Activated effector memory CD4-positive, alpha-beta T cell treated with Interleukin-2 at 50 U/mL for 16 hours (primary cell): ENCODE measurements at places on chromosomes 11 and 22.

DNA sequence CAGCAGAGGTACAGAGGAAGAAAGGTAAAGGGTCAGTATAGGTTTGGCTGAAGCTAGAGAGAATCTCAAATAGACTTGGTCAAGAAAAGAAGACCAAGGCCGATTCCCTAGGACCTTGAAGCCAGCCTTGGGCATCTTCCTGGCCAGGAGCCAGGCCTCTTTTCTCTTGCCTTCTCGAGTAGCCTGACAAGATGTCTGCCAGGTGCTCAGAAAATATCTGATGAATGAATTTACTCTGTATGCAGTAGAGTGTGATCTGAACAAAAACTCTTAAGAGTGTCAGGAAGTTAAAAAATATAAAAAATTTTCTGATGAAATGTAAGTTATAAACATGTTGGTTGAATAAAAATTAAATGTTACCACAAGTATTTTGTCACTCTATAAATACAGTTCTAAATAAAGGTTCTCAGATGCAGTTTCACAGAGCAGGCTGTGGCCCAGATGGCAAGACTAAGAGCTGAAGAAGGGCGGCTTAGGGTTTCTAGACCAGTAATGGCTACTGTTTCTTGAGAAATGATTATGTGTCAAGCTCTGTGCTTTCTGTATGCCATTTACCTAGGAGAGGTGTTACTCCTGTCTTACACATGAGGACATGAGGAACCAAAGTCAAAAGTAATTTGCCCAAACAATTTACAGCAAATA, 98.1 kb downstream of the ATXN10 start:
- no peak for DNase-seq

DNA sequence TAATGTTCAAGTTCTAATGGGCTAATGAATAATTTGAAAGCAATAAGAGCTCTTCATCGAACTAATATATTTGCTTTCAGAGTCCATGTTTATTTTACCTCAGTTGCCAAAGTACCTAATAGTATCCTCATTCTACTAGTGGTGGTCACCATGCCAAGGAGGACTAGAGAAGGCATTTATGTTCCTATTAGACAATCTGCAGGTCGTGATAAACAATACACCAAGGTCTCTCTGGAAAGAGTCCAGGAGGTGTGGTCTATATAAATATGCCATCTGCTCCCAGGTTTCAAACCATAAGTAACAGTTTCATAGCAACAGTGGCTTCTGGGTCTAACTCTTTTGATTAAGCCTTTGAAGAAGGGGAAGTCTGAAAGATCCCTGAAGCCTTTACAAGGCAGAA, 42.9 kb downstream of the ARFGAP3 start:
- no peak for DNase-seq

GRCh38 chr11:43699870-43700269, 19.3 kb downstream of the HSD17B12 start:
- DNase-seq, result no peak

- no peak for DNase-seq
These were observed 123.8 kb upstream of the NTM start for GRCh38 chr11:131246663-131247062.

DNA sequence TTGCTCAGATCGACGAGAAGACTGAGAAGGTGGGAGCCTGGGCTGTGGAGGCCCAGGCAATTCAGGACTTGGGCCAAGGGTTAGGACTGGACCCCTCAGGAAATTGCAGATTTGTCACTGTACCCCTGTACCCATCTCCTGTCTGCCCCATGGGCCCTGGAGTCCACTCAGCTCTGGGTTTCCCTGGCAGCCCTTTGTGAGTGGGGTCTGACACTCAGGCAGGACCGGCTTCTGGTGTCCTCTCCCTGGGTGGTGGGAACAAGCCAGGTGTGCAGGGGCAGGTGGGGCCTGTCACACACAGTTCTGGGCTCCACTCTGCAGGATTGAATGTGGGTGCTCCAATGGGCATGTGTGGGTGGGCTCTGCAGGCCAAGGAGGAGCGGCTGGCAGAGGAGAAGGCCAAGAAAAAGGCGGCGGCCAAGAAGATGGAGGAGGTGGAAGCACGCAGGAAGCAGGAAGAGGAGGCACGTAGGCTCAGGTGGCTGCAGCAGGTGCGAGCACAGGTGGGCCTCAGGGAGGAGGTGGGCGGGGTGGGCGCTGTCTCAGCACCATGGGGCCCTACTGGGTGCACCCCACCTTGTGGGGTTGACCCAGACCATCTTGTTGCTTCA, 21.6 kb downstream of the INCENP start:
- DNase-seq, result no peak

DNA sequence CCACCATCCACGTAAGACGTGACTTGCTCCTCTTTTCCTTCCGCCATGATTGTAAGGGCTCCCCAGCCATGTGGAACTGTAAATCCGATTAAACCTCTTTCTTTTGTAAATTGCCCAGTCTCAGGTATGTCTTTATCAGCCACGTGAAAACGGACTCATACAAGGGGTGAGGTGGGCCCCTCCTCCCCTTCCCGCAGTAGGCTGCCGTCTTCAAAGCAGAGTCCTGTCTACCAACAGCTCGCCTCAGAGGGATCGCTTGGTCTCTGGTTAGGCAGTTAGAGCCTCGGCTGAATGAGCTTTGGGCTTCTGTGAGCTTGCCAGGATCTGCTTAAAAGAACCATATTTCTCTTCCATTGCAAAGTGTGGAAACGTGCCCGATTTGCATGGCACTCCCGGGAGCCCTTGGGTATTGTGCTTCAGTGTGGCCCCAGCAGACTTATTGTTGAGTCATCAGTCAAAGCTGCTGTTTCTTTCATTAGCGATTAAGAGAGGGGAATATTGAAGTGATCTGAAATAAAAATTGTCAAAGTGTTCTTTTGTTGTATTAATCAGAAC, 338.3 kb downstream of the TBC1D22A start:
- DNase-seq, result no peak

GRCh38 chr11:68053117-68053516, 14.3 kb downstream of the TCIRG1 start:
- DNase-seq, result no peak

DNA sequence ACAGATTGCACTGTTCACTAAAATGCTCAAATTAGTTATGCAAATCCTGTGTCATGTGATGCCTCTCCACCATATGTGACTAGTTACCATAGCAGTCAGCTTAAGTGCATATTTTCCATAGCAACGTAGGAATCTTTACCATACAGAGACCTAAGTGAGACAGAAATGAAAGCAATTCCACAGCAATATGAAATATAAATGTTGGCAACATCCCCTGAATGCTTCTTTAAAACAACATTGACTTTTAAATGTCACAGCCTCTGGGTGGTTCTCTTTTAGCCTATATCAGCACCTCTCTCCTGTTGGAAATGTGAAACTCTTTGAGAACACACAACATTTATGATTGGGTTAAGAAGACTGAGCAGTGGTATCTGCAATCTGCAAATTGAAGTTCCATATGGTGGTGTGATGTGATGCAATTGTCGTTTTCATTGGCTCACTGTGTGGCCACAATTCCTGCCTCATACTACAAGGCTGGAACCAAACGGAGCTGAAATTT, 814.6 kb downstream of the DLG2 start:
- no peak for DNase-seq

DNA sequence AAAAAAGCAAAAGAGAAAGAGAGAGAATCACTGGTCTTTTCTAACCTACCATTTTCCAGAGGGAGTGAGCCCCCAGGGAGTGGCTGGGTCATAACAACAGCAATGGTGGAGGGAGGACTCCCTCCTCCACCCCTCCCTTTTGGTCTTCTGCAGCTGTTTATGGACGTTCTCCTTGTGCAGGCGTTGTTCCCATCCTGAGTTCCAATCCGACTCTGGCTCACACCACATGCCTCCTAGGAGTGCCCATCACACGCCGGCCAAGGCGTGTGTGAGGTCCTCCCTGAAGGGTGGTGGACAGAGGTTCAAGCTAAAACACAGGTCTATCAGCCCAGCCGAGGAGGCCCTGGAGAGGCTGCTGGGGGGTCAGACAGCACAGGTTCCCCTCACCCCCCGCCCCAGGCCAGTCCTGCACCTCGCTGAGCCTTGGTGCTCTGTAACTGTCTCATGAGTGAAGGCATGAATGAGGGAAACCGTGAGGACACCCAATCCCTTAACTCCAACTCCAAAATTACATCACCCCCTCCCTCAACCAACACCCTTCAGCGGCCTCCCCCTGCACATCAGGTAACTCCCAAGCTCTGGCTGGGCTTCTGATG, 29.4 kb downstream of the IFT27 start:
- no peak for DNase-seq

DNA sequence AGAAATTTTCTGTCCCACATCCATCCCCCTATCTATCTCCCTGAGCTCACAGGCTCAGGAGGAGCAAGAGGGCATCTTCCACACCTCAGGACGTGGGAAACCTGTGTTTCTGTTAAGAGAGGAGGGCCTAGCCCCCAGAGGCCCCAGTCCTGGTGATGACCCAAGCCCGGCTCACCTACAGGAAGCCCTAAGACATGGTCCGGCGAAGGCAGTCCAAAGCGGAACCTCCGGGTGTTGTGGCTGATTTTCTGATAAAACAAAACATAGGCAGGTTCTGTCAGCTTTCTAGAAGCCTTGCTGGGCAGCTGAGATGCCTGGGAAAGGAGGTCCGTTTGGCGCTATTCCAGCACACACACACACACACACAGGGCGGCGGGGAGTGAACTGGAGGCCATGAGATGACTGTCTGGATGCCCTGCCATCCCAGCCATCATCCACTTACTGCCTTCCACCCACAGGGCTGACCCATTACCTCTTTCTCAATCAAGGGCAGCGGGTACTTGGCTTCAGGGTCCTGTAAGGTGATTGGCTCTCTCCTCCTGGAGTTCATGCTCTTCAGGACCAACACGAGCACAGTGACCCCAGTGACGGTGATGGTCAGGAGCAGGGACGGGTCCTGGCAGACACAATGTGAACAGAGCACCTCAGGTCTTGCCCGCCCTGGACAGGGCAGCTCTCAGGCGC, 882 bp downstream of the CYB5R2 start:
- no peak for DNase-seq
